Stimulated activated CD8-positive, alpha-beta memory T cell treated with anti-CD3 and anti-CD28 coated beads, Interleukin-15, amount 100 ng/mL, for 24 hours (primary cell): ENCODE measurements at places on chromosomes 12 and 14.

- no peak for DNase-seq
Measured at GRCh38 chr12:57896434-57897201, 44.7 kb upstream of the ATP23 start.

GRCh38 chr12:124411953-124412645 is 117.2 kb downstream of the RFLNA start:
- no peak for DNase-seq

DNA sequence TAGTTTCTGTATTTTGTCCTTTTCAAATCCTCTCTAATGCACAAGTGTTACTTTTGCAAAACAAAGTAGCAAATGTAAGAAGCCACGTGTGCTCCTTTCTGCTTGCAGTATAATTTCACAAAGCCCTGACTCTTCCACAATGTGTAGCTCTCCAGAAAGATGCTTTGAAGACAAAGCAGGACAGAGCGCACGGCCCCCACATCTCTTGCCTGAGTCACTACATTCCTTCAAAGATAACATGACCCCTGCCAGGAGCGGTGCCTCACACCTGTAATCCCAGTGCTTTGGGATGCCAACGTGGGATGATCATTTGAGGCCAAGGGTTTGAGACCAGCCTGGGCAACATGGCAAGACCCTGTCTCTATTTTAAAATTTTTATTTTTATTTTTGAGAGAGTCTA is 40.5 kb downstream of the JAG2 start:
- DNase-seq = no peak

DNA sequence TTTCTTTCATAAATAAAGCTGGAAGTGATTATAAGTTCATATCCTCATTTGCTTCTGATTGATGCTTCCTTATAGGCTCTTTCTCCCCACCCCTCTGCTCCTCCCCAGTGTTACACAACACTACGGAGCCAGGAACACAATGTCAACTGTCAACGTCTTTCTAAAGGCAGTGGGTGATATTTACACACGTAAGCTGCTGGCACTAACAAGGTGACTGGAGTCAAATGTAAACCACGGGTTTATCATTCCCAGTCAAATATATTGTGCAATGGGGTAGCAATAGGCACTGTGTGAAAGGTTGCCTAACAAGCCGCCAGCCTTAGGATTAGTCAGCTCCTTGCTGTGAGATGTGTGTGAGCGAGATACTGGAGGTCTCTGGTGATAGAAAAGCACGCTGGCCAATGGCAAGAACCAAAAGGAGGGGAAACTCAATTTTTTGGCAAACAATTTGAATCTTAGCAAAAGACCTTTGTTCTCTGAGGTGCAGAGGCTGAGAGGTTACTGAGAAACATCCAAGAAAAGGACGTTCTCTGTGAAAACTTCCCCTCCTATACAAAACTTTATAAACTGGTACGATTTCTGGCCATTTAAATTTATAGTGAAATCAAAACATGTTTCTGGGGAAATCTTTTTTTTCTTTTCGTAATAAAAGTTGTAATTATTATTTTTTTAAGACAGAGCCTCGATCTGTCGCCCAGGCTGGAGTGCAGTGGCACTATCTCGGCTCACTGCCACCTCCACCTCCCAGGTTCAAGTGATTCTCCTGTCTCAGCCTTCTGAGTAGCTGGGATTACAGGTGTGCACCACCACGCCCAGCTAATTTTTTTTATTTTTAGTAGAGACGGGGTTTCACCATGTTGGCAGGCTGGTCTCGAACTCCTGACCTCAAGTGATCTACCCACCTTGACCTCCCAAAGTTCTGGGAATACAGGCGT is 22.3 kb upstream of the HECTD1 start:
- no peak for DNase-seq

GRCh38 chr14:54975856-54976255 is 51.0 kb downstream of the WDHD1 start:
- DNase-seq = no peak

DNA sequence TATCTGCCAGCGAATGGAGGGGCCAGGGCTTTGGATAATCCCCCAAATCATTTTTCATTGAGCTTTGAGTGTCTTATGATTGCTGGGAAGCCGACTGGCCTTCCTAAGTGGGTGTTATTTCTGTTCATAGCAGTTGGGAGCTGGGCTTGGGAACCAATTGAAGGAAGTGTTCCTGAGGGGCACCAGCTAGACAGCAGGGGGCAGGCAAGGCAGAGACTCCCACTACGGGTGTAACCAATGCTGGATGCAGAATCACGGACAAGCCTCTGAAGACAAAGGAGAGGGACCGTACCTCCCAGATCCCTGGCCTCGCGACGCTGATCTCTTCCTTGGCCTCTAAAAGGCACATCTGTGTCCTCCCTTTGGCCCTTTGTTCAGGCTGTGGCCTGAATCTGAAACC is 149.0 kb upstream of the PRMT8 start:
- DNase-seq = no peak

DNA sequence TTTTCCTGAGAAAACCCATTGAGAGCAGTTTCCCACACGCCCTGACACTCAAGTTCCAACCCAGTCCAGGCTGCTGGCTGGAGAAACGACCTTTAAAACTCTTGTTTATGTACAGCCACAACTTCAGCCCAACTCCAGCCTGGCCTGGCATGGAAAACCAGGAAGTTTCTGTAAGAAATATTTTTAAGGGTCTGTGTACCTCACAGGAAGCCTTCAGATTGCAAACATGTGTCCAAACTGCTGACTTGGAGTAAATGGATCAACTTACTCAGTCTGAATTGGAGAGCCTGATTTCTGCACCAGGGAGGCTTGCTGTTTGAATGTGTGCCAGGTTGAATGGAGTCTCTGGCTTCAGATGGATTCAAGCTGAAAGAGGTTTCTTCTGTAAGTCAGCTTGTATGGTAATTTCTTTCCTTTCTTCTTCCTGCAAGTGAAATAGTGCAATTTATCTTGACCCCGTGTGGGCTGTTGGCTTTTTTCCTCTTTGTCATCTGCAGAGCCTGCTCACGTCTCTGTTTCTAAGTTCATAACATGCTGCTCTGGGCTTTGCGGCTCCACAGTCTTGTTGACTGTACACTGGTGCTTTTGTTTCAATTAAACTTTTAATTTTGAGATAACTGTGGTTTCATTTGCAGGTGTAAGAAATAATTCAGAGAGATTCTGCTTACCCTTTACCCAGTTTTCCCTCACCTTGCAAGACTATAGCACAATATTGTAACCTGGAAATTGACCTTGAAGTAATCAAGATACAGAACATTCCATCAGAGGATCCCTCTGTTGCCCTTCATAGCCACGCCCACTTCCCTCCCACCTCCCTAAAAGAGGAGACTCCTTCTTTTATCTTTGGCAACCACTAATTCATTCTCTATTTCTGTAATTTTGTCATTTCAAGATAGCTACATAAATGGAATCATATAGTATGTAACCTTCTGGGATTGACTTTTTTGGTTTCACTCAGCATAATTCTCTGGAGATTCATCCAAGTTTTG is 109.7 kb upstream of the PRMT8 start:
- DNase-seq = no peak

DNA sequence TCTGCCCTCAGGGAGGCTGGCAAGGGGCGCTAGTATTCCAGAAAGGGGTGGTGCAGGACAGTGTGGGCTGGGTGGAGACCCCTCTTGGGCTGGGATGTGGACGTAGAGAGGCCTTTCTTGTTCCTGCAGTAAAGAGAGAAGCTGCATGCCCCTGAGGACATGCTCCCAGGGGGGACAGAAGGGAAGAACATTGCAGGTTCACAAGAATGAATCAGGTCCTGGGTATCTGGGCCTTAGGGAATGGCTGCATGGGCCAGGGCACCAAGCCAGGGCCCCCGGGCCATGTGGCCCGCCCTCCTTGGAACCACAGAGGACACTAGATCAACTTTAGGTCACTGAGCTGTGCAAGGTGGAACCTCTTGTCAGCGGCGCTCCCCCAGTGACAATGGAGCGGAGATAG is 51.8 kb downstream of the ZNF664 start:
- no peak for DNase-seq

DNA sequence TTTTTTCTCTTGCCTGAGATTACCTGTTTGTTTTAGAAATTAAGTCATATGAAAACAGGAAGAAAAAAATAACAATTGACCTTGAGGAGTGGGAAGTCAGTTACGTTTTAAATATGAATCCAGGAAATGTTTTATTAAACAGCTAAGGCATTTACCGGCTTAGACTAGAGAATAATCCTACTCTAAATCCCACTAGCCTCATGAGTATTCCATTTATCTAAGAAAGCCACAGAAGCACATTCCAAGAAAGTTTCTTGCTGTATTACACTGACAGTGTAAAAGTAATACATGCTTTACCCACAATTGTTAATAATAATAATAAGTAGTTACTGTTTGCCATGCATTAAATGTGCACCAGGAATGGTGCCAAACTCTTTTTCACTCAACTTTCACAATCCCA is 90.9 kb downstream of the BMP4 start:
- DNase-seq = no peak

- DNase-seq = no peak
Measured at GRCh38 chr12:124321556-124322270, 26.8 kb downstream of the RFLNA start.

DNA sequence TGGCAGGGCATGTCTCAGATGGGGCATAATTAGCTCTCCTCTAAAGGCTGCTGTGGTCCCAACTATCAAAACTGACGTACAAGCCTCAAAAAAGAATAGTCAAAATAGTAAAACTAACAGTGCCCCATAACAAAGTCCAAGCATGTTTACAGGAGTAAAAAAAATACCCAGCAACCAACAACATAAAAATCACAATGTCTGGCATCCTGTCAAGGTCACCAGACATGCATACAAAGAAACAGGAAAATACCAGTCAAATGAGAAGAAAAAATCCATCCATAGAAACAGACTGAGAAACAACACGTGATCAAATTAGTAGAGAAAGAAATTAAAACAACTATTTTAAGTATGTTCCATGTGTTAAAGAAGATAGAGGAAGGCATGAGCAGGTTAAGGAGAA is 131.2 kb upstream of the C14orf180 start:
- no peak for DNase-seq

- DNase-seq = no peak
Measured at GRCh38 chr12:12474931-12475795, 87.5 kb downstream of the DUSP16 start.

- no peak for DNase-seq
Measured at GRCh38 chr14:61126603-61127498, 145.8 kb downstream of the SLC38A6 start.
